ENCODE measurements at places on chromosomes 4 and X.

GRCh38 chr4:78155616-78156105 is 98.5 kb downstream of the FRAS1 start:
- no peak for DNase-seq

GRCh38 chrX:38516196-38516774 is 45.1 kb upstream of the TSPAN7 start:
- no peak for DNase-seq

DNA sequence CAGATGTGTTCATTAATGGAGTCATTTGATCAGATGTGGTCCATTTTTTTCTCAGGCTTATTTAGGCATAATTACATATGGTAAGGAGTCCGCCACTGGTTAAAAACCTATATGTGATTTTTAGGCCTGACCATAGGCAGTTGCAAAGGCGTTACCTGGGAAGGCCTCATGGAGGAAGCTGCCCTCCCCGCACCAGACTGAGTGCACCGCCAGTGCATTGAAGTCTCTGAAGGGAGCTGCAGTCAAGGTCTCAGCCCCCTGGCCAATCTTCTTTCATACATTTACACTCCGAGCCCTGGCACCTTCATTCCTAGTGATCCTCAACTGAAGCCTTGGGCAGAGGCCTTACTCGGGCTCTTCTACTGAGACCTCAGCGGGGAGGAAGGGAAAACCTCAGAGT is 898.2 kb upstream of the AGA start:
- DNase-seq = no peak

DNA sequence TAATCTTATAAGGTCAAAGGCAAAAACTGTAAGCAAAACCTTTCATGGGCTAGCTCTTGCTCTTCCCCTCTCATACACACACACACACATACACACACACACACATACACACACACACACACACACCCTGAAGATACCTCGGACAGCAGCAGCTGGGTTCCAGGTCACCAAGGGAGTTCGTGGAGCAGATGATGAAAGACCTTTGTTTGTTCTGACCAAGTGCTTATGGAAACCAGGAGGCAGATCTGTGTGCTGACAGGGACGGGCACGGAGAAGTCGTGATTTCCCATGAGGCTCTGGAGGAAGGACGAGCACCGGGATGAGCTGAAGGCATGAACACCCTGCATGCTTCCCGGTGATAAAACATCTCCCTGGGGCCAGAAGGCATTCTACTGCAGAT is 35.4 kb upstream of the CRMP1 start:
- DNase-seq = no peak
